ENCODE measurements at places on chromosomes 4 and X.

GRCh38 chrX:139018436-139018835 lies 306.9 kb upstream of the FGF13 start:
- no peak for DNase-seq

- DNase-seq: no peak
Observed at GRCh38 chr4:165874791-165875371, 1.8 kb downstream of the TLL1 start.

DNA sequence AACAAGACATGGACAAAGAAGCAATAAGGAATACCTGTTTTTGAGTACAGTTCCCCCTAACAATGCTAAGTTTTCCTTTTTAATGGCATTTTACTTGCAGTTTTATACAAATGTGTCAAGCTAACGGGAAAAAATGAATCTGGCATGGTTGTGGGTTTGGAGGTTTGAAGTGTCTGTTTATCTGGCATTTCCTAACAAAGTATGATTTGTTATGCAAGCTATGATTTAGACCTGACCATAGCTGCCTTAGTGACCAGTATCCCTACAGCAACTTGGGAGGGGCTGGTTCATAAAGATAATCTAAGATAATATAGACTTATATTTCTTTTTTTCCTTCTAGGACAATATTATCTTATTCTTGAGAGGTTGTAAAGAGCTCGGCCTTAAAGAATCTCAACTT lies 60.6 kb downstream of the LIMCH1 start:
- DNase-seq: no peak

DNA sequence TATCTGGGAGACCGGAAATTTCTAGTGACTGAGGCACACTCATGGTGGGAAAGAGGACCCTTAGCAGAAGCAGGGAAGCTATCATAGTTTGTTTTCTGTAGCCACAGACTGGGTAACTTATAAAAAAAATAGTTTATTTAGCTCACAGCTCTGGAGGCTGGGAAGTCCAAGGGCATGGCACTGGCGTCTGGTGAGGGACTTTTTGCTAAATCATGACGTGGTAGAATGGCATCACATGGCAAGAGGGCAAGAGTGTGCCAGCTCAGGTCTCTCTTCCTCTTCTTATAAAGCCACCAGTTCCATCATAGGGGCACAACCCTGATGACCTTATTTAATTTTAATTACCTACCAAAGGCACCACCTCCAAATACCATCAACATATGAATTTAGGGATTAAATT lies 13.3 kb downstream of the APLN start:
- no peak for DNase-seq

- no peak for DNase-seq
Observed at GRCh38 chr4:165096776-165097175, 15.9 kb downstream of the TMEM192 start.

DNA sequence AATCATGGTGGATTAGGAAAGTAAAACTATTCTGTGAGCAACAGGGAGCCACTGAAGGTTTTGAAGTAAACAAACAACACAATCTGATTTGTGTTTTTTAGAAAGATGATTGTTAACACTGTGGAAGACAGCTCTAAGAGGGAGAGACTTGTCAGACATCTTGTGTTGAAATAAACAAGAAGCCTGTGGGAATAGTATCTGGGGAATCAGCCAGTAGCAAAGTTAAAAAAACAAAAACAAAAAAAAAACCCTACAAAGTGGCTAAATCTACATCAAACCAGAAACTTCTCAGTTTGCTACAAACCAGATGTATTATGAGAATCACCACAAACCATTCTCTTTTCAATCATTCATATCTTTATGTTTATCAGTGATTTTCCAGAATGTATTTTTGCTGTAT lies 125.7 kb upstream of the GPC4 start:
- DNase-seq: no peak

GRCh38 chr4:110483516-110483915 lies 7.6 kb downstream of the ENPEP start:
- DNase-seq: no peak

- no peak for DNase-seq
Observed at GRCh38 chrX:104315555-104315954, 60.8 kb upstream of the ESX1 start.

- no peak for DNase-seq
Observed at GRCh38 chr4:76886214-76886613, 11.7 kb downstream of the SOWAHB start.

DNA sequence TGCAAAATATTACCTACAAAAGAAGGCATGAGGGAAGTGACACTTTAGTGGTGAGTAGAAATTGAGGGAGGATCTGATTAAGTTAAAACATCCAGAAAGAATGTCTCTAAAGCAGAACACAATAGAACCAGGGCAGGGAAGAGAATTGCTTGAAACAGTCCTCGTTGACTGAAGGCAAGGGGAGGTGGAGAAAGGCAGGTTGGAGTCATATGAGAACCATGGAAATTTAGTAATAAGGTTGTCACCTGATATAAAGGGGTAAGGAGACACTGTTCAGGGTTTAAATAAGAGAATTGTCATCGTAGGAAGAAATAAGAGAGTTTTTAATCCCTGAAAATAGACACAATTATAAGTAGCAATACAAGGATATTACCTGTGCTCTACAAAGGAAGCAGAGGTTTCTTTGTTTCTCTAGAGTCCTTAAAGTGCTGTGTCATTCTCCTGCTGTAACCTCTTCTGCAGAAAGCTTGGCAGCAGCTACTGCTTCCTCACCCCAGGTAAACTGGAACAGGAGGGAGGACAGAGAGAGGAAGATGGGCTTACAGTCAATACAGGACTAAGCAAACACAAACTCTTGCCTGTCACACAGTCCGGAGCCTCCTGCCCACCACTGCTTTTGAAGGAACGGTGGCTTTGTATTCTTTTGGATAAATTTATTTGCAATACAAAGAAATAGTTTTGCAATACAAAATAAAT lies 258.4 kb downstream of the PPARGC1A start:
- DNase-seq: no peak

- no peak for DNase-seq
Observed at GRCh38 chr4:176261481-176261880, 7.5 kb downstream of the ASB5 start.

DNA sequence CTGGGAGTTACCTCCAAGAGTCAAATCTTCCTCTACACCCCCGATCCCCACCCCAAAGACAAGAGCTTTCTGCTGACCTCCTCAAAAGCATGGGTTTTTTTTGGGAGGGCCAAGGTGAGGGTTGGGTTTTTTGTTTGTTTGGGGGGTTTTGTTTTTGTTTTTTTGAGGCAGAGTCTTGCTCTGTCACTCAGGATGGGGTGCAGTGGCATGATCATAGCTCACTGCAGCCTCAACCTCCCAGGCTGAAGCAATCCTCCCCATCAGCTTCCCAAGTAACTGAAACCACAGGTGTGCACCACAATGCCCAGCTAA lies 18.7 kb upstream of the WFS1 start:
- DNase-seq: no peak

GRCh38 chr4:82215039-82215438 lies 158.8 kb downstream of the HNRNPD start:
- DNase-seq: no peak

GRCh38 chr4:16843831-16844508 lies 54.5 kb downstream of the LDB2 start:
- DNase-seq: no peak

DNA sequence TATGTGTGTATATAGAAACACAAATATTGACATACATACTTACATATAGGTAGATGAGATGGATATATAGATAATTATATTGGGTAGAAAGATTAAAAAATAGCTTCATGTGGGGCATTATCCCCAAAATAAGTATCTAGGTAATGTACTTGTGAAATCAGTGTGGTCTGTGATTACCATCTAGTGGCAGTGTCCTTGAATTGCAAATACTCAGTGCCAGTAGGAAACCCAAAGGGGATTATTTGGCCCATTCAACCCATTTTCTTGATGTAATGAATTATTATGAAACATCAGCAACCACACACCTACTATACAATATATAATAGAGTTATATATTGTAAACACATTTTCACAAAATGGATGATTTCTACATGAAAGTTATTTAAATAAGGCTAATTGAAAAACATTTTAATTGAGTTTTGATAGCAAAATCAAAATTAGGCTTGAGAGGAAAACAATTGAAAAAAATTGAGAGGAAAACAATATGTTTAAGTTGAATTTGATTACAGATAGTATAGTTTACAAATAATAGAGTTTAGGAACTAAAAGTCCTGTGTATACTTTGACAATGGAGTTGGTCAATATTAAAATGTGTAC lies 389.4 kb downstream of the GALNTL6 start:
- no peak for DNase-seq

DNA sequence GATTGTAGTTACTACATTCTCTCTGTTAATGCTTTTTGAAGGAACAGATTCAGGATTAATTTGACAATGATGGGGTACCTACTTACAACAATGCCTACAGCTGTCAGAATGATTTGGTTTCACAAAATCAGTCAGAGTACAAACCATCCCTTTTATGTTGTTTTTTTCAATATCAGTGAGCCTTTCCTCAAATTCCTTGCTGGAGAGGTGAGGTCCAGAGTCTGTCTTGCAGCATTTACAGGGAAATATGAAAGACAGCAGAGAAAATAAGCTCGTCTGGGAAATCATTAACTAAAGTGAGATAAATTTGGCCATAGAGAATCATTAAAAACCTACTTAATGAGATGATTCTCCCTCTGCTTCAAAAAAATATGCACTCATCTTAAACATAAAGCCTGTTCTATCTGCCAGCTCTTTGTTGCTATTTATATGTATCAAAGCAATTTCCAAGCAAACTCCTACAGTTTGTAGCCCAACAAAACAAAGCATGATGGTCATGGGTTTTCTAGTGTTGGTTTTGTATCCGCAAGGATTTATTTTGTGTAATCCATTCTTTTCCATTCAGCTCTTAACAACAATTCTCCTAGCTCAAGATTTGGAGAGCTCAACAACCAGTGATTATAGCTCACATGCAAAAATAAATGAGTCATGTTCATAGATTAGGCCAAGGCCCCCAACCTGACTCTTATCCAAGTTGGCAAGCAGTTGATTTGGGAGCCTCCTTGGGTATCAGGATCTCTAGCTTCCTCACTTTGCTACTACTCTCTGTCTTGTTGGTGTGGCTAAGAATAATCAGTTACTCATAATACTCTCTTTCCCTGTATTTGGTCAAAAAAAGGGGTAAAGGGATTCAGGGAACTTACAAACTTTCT lies 222.6 kb downstream of the ENOX2 start:
- DNase-seq: no peak

- DNase-seq: no peak
Observed at GRCh38 chr4:1993169-1993516, 15.6 kb downstream of the NELFA start.

DNA sequence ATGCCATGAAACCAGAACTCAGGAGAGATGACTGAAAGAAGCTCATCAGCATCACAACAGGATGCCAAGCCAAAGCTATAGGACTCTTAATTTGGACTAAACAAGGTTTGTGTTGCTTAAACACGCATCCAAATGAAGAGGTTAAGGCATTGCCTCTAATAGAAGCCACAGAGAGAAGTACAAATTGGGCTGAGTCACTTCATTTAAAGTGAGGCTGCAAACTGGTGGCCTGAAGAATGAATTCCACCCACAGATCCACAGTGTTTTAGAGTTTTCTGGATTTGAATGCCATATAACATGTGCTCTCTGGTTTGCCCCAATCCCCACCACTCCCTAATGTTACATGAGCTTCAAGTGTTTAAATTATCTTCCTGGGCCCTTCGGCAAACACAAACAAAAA lies 103.5 kb downstream of the FIP1L1 start:
- no peak for DNase-seq

DNA sequence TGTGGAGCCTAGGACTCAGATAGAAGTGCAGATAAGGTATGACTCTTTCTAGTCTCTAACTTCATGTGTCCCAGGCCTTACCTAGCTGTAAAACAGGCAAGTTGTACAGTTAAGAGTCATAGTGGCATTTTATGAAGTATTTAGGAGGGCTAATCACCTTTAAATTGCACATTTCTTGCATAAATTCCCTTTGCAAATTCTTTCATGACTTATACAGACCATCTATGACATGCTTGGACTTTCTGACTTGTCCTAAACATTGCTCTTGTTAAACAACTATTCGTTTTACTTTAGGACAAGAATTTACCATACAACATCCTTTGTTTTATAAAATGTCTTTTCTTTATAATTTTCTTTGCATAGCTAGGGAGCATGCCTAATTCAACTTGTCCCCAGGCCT lies 7.8 kb upstream of the RRAGB start:
- no peak for DNase-seq

DNA sequence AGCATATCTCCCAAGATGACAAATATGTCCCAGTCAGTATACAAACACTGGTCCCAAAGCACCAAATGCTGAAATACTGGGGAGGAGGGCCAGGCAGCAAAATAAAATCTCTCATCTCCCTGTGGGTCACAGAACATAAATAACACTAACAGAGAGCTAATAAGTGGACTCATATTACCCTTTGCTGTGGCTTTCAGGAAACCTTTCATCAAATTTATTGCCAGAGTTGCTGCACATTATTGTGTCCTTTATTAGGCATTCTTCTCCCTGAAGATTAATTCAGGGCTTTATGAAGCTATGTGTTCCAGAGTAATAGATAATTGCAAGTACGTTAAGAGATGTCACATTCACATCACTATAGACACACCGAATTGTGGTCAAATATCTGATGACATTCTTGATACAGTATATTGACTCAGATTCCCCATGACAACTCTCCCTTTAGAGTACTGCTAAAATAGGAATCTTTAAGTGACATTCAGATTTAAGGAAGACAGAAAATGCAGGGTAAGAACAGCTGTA lies 124.1 kb upstream of the PRR32 start:
- DNase-seq: no peak

GRCh38 chr4:36841583-36842326 lies 402.8 kb upstream of the NWD2 start:
- no peak for DNase-seq

- DNase-seq: no peak
Observed at GRCh38 chrX:132045456-132045855, 22.4 kb downstream of the STK26 start.

DNA sequence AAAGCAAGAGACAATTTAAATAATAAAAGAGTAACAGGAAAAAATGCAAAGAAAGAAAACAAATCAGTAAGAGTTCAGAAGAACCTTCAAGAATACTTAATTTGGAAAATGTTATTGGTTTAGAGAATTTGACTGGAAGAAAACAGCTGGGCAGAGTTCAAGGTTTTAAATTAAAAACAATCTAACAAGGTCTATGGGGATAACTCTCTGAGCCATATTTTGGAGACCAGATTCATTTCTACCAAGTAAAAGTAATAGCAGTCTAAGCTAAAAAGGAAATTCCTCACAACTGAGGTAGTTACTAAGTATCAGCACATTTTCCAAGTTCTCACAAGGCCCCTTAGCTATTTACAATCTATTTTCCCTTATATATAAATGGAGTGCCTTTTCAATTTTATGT lies 82.4 kb upstream of the TFDP3 start:
- DNase-seq: no peak

DNA sequence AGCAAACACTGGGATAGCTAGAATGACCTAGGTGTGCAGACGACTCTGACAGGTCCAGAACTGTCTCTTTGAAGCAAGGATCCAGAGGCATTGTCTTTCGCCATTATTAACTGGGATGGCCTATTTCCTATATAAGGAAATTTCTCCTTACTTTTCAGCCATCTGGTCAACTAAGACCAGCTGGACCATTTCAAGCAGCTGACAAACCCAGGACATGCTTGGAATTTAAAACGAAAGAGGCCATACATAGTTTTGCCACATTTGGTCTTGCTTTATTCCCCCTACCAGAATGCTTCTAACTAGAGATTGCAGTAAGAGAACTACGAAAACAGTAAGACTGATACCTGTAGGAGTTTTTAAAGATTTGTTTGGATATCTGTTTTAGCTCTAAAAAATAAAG lies 87.0 kb downstream of the GLRA2 start:
- no peak for DNase-seq

Measured in stimulated activated CD8-positive, alpha-beta memory T cell treated with anti-CD3 and anti-CD28 coated beads, Interleukin-2, amount 100 ng/mL, for 1 hour (primary cell).